Activated T-cell treated with anti-CD3 and anti-CD28 coated beads for 48 hours (primary cell): ENCODE measurements at places on chromosomes 6 and 20.

DNA sequence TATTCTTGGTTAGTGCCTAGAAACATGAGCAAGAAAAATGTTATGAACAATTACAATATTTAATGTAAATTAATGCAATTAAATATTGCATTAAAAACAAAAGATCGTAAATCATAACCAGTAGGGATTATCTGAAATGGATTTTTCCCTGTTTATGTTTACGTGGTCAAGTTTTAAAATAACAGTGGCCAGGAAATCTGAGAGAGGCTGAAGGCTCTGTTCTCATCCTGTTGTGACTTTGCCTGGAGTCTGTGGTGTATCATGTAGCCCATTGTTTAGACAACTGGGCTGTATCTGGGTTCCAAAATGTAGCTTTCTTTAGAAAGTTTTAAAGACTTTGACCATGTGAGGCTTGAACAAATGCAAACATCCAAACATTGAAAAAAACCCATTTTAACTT, 2.4 kb downstream of the MYO6 start:
- no peak for DNase-seq

DNA sequence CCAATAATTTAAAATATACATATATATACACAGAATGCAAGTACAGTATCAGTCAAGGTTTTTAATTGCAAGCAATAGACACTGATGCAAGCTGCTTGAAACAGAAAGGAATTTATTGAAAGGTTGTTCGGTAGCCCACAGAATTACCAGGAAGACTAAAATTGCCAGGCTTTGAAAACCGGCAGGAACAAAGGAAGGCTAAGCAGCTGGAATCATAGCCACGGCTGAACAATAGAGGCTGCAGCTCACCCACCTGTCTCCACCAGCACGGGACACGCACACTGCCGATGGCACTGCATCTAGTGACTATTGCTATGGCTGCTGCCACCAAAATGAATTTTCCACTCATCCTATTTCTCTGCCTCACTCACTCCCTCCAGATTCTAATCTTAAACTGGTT, 22.0 kb upstream of the L3MBTL3 start:
- no peak for DNase-seq

DNA sequence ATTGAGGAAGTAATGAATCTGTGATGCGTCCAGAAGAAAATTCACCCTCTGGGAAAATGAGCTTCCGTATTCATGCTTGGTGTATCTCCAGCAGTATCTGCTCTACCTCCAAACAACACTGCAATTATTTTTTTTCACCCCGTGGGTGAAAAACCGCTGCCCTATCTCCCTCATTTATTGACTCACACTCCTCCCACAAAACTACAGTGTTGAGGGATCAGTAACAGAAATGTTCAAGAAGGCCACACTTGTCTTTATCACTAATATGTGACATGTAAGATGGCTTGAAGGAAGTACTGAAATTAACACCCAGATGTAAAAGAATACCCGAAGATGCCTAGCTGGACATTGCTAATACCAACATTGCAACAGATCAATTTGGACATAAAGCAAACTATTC, 4.9 kb upstream of the TBX18 start:
- DNase-seq: no peak

GRCh38 chr6:28384143-28384533, 15.4 kb downstream of the ZSCAN12 start:
- DNase-seq: no peak

GRCh38 chr20:61120595-61121515, 131.2 kb upstream of the CDH4 start:
- DNase-seq: peak; percentile 27

DNA sequence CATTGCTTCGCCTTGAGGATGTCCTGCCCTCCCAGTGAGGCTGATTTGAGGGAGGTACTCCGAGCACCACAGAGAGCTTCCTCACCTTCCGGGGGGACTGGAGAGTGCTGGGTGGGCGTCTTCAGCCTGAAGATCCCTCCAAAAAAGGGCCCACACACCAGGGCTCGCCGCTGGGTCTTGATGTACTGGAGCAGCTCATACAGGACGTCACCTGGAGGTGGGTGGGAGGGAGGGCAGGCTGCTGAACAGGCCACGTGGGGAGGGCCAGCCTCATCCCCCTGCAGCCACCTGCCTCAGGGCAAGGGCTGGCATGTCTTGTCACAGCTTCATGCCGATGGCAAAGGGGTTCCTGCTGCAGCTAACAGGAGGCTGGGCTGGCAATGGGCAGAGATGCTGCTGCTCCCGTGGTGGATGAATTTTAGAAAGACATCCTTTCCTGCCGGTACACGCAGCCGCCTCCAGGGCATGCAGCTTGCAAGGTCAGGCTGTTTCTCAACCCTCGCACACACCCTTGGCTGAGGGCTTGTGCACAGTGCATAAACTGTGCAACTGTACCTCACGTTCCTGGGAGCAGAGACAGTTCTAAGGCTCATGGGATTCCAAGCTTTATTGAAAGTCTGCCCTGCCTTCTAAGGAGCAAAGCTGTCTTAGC, 14.0 kb downstream of the ETV7 start:
- DNase-seq: no peak

GRCh38 chr20:36998652-36999051, 47.1 kb upstream of the SAMHD1 start:
- DNase-seq: no peak

DNA sequence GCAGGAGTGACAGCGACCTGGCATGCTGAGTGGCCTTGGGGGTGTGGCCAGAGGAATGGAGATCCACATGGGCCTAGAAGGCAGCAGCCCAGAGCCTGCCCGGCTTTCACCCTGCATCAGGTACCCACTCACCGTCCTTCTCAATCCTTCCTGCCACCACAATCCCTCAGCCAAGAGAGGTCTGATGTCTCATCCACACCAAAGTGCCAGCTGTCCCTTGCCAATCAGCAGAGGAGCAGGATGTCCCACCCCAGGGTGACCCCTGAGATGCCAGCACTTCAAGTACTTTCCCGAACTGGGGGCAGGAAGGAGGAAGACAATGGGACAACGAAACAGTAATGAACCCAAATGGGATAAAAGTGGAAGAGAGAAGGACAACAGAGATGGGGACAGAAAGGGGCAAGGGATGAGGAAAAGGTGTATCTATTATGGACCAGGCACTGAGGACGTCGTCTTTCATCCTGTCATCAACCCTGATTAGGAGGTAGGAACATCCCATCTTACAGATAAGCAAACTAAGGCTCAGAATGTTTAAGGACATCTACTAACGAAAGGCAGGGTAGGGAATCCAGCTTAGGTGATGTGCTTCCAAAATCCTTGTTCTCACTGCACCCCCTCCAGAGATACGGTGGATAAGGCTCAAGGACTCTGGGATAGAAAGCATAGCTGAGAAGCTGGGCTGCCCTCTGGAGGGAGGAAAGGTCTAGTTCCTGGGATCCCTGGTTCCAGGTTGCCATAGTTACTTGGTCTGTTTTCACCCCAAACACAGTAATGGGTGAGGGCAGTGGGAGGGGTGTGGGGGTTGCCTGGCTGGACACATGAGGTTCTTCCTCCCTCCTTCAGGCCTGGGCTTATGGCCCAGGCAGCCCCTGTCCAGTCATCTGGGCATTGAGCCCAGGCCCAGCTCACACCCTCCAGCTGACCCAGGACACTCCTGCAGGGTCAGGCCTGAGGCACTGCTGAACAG, 4.5 kb upstream of the TNXB start:
- DNase-seq: no peak

DNA sequence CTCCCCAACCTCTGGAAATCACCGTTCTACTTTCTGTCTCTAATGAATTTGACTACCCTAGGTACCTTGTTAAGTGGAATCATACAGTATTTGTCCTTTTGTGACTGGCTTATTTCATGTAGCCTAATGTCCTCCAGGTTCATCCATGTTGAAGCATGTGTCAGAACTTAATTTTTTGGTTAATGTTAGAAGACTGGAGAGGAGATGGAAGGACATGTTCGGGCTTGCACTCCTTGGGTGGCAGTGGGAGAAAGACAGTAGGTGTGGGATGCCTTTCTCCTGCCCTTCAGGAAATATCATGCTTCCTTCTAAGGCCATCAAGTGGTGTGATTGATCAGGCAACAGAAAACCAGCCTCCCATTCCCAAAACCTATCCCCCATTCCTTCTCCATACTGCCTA, 61.1 kb upstream of the RNF144B start:
- no peak for DNase-seq

DNA sequence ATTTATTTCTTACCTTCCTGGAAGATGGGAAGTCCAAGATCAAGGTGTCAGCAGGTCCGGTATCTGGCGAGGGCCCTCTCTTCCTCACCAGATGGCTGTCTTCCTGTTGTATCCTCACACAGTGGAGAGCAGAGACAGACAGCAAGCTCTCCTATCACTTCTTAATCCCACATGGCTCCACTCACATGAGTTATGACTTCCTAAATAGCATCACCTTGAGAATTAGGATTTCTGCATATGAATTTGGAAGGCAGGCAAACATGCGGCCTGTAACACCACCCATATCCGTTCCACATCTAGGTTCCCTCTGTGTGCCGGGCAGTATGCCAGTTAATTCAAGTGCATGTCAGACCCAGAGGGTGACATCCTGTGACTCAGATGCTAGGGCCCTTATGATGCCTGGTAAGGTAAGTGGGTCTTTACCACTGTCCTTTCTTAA, 2.1 kb downstream of the RAET1E start:
- peak; percentile 13 for DNase-seq

GRCh38 chr6:154471609-154472362, 38.7 kb downstream of the CNKSR3 start:
- no peak for DNase-seq

DNA sequence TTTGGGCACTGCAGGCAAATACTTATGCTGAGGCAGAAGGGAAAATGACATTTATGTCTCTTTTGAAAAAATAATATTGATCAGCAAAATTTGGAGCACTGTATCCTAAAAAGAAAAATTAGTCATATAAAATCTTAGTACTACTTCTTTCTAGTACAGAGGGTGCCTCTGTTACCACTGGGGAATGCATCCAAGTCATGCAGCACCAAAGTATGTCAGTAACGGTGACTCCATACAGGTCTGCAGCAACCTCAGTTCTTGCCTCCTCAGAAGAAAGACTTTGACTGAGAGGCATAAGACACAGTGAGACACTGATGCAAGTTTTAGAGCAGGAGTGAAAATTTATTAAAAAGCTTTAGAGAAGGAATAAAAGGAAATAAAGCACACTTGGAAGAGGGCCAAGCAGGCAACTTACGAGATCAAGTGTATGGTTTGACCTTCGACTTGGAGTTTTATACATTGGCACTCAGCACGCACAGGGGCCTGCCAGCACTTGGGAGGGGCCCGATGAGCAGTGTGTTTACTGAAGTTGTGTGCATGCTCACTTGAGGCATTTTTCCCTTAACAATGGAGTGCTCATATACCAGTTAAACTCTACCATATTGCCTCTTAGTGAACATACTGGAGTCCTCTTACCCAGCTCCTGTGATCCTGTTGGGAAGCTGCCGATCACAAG, 1244.8 kb downstream of the EPHA7 start:
- no peak for DNase-seq

GRCh38 chr6:71420095-71420692, 131.6 kb downstream of the OGFRL1 start:
- no peak for DNase-seq
